ENCODE measurements at places on chromosomes 4 and X.

- no peak for DNase-seq
Observed at GRCh38 chr4:80852061-80852460, 178.4 kb upstream of the BMP3 start.

DNA sequence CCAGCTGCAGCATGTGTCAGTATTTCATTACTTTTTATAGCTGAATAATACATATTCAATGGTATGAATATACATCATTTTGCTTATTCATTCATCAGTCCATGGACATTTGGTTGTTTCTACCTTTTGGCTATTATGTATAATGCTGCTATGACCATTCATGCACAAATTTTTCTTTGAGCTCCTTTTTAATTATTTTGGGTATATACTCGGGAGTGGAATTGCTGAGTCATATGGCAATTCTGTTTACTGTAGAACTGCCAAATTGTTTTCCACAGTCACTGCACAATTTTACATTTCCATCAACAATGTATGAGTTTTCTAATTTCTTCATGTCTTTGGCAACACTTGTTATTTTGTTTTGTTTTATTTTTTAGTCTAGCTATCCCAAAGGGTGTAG is 405.9 kb upstream of the PITX2 start:
- peak; percentile 19 for DNase-seq

- DNase-seq = no peak
Observed at GRCh38 chrX:13093529-13094140, 49.2 kb upstream of the FAM9C start.

DNA sequence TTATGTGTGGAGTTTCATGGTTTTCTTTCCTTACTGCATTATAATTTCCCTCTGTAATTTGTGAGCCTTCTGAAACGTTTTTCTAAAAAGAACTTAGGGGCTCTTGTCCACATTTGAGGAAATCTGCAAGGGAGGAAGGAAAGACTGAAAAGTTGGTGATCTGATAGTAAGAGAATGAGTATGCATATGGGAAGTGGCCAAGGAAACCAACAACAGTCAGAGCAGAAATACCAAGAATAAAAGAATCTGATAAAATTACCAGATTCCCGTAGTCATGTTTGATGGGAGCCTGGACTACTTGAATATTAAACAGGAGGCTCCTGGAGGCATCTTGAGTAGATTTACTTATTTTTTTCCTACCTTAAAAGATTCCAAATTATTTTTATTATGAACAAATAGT is 50.1 kb downstream of the MEPE start:
- no peak for DNase-seq

GRCh38 chr4:173508386-173509035 is 21.5 kb downstream of the HAND2 start:
- DNase-seq = no peak

DNA sequence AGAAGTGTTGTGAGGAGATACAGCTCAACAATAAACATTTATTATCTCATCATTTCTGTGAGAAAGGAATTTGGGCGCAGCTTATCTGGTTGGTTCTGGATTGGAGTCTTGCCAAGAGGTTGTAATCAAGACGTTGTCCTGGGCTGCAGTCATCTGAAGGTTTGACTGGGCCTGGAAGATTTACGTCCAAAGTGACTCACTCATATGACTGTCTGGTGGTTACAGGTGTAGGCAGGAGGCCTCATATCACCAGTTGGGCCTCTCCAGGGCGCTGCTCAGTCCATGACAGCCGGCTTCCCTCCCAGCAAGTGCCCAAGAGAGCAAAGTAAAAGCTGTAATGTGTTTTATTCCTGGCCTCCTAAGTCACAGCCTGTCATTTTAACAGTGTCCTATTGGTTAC is 106.3 kb downstream of the USP46 start:
- no peak for DNase-seq

DNA sequence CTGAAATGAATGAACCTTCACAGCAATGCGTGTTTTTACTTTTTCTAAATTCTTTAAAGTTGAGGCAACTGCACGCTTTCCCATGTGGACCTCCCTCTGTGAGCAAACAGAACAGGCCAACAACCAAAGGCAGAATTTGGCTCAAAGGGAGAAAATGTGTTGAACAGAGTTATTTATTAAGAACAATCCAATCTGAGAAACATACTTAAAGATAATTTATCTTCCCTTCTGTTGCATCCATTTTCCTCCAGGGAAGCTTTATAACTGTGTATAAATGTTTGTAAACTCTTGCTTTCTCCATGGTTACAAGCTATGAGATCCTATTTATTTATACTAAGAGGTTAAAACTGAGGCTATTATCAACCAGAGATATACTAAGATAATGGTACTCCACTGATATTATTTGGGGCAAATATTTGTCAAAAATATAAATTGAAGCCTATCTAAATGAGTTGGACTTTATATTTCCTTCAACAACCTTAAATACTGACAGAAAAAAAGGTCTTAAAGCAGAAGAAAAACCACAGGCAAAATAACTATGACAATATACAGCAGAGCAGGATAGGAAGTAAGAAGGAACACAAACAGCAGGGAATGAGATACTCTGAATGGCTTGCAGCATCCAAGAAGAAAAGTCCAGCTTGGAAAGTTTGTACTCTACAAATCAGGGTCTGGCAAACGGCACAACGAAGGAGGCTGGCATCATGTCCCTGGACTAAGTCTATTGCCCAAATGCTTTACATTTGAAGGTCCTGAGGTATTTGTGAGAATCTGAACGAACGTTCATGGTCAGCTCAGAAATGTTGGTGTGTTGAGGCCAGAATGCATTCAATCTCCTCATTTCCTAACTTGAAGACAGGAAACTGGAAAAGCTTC is 663.2 kb upstream of the INTU start:
- peak; percentile 21 for DNase-seq

DNA sequence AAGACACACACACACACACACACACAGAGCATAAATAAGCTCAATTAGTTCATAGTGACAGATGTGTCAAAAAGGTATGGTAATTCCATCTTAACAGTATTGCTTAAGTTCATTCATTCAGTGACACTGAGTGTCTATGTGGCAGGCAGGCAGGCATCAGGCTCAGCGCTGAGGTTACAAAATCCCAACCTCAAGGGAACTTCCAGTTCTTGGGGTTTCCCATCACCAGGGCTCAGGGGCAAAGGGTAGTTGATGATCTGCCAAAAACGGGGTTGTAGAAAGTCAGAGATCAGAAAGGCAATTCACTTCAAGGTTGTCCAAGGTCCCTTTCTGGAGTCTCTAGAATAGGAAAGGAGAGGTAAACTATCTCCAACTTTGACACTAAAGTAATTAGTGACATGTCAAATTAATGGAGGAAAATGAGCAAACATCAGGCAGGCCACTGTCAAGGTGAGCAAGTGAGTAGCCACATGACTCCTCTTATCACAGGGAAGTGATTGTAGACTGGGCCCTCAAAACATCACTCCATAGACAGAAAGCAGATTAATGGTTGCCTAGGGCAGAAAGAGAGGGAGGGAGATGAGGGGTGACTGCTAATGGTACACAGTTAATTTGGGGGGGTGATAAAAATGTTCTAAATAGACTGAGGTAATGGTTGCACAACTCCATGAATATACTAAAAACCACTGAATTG is 41.8 kb downstream of the GPC4 start:
- no peak for DNase-seq

DNA sequence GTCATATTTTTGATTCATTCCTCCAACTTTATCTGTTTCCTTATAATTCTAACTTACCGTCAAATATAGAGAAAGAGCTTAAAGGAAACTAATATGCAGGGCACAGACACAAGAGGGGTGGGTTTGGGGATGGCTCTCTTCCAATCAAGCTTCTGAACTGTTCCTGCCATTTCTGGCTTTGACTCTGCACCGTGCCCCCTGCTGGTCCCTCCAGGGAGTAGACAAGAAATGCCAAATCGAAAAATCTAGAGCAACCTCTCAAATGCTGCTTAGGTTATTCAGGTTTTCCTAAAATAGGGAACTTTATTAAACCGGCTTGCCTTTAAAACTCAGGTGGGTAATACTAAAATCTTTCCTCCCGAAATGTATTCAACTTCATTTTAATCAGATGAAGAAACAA is 39.8 kb upstream of the VCX3A start:
- DNase-seq = no peak

- DNase-seq = peak; percentile 32
Observed at GRCh38 chr4:165464813-165465381, 86.1 kb downstream of the CPE start.

DNA sequence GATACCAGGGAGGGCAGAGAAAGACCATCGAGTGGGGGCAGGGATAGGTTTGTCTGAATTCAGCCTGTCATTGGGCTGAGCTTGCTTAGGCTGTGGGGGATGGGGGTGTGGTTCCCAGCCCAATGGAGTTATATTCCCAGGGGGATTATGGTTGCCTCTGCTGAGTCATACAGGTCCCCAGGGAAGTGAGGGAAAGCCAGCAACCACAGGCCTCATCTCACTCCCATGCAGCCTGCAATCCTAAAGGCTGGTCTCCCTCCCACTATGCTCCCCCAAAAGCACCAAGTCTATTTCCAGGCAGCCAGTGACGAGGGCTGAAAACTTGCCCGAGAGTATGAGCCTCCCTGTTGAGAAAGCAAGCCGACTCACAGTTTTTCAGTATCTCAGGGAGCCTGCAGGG is 39.3 kb downstream of the AFM start:
- DNase-seq = peak; percentile 83

- peak; percentile 65 for DNase-seq
Observed at GRCh38 chr4:99180382-99181070, 36.4 kb upstream of the ADH4 start.

GRCh38 chrX:16100673-16101072 is 22.7 kb upstream of the GRPR start:
- no peak for DNase-seq
